Astrocyte of the cerebellum (primary cell): ENCODE measurements at places on chromosomes 6 and 20.

- DNase-seq = no peak
These were observed 64.6 kb downstream of the MAN1A1 start for GRCh38 chr6:119284861-119285521.

GRCh38 chr6:63802606-63803206 lies 167.1 kb downstream of the PHF3 start:
- peak; percentile 8 for DNase-seq

DNA sequence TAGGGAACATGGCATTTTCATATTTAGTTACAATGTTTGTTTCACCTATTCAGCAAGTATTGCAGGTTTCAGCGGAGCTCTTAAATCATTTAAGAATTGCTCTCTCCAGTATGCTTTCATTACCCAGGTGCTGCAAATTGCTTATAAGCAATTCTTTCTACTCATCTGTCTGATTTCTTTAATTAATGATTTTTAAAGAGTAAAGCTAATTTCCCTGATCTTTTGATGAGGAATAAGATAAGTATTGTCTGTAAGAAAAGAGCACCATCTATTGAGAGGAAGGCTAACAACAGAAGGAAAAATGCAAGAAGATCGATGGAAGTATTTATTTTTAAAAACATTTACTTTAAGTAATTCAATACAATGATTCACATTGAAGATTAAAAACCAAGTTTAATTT lies 2.0 kb downstream of the OPRM1 start:
- DNase-seq = no peak

- DNase-seq = peak; percentile 9
These were observed 62.7 kb downstream of the DZANK1 start for GRCh38 chr20:18404172-18404571.

DNA sequence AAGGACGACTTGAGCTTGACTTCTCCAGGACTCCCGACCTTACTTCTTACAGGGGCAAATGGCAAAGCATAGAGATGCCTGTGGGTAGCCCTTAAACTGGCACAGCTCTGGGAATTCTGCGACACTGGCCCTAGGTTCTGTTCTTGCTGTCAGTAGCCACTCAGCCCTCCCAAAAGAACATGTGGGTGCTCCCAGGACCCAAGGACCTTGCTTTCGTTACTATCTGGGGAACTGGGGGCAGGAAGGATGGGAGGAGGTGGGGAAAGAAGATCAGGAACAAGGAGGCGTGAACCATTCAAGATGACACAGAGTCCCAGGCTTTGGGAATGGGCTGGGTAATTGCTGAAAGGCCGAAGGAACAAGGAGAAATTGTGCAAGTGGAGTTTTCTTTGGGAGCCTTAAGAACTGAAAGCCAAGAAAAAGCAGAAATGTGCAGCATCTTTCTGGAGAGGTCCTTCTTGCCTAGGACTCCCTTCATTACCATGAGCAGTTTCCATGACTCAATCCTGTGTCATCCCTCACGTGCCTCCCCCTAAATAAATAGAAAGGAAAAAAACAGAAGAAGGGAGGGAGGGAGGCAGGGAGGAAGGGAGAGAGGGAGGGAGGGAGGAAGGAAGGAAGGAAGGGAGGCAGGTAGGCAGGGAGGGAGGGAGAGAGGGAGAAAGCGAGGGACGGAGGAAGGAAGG lies 284.6 kb upstream of the FOXQ1 start:
- no peak for DNase-seq

- no peak for DNase-seq
These were observed 205.2 kb downstream of the BMP7 start for GRCh38 chr20:57061051-57061900.

DNA sequence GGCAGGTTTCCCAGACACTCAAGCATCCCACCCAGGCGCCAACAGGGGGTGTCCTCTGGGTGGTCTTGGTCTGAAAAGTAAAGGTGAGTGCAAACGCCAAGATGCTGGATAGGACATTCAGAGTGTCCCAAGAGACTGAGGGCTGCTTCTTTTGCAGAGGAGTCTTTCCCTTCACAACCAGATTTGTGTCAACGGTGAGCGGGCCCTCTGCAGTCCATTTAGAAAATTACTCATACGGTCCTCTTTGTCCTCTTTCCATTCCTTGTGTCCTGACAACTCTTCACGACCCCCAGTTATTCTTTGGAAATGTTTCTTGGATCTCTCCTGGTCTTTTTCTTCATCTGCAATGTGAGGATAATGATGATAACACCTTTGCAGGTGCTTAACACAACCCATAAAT lies 257.8 kb downstream of the CDC5L start:
- DNase-seq = no peak

GRCh38 chr6:125299257-125299656 lies 2.5 kb downstream of the HDDC2 start:
- no peak for DNase-seq

DNA sequence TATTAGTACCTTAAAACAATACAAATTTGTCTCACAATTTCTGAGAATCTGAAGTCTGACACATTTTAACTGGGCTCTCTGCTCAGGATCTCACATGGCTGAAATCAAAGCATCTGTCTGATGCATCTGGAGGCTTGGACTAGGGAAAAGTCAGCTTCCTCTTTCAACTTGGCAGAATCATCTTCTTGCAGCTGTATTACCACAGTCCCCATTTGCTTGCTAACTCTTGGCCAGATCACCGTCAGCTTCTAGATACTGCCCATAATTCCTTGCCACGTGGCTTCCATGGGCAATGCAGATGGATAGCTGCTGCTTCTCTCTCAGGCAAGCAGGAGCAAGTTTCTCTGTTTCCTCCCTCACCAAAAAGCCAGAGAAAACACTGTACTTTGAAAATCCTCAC lies 1106.4 kb upstream of the CITED2 start:
- DNase-seq = no peak

GRCh38 chr6:10613077-10613476 lies 81.3 kb downstream of the C6orf52 start:
- DNase-seq = peak; percentile 6

GRCh38 chr6:143652841-143653331 lies 24.9 kb upstream of the PHACTR2 start:
- no peak for DNase-seq

DNA sequence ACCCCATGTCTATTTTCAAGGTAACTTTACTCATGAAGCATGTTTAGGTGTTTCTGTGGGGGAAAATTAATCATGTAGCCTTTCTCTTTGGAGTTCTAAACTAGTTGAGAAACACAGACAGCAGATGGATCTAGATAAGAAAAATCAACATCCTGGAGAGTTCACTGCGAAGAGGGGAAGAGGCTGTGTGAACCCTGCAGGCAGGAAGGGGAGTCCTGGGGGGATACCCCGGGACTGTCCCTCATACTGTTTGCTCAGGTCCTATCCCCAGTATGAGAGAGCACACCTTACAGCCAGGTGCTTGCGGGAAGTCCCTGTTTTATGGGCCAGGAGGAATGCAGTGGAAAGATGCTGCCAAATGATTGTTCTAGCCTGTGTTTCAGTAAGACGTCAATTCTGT lies 32.7 kb downstream of the CHMP4B start:
- DNase-seq = no peak

DNA sequence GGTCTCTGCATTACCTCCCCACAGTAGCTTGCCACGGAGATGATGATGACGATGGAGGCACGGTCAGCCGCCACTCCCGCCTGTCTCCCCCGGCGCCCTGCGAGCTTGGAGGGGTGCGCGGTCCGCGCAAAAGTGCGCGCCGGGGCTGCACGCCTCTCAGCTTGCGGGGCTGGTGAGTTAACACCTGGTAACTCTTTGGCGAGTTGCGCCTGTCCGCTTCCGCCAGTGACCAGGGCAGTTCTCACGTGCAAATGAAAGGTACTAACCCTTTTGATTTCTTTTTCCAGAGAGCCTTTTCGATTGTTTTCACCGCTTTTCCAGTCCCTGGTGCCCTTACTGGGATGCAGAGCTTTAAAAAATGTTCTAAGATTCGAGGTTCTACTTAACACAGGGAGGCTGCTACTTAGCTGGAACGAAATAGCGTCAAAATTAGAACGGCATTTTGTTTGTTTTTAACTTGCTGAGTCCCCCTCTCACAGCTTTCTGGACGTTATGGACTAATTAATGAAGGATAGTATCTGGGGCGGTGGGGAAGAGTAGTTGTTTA lies 6.2 kb downstream of the GRIK2 start:
- no peak for DNase-seq

DNA sequence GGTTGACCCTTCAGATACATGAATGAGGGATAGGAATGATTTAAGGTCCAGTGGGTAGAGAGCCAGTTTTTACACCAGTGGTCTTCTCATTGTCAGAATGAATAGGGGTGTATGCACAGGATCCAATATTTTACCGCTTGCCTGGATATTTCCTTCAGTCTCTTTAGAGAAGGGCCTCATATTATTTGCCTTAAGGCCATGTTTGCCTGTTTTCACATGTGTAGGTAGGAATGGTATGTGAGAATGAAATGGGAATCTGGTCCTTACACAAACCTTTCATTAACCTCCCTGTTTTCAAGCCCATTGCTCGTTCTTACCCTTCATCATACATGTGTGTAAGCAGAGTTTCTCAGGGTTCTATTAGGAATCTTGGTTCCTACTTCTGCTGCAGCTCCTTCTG lies 62.4 kb downstream of the LIN28B start:
- DNase-seq = no peak

GRCh38 chr6:36118550-36119107 lies 11.7 kb upstream of the MAPK13 start:
- DNase-seq = no peak

DNA sequence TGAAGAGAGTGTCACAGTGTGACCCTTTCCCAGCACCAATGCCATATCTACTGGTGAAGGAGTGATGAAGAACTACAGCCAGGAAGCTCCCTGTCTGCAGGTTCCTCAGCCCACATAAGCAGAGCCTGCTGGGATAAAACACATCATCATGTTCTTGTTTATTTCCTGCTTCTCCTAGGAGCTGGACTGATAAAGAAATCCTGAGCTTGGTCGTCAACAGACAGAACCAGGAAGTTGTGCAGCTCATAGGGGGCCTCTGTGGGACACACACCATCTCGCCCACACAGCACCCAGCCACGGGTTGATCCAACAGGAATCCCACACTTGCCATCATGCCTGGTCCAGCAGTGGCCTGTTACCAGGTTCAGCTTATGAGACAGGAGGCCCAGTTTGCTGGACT lies 2.8 kb upstream of the CSTL1 start:
- no peak for DNase-seq

DNA sequence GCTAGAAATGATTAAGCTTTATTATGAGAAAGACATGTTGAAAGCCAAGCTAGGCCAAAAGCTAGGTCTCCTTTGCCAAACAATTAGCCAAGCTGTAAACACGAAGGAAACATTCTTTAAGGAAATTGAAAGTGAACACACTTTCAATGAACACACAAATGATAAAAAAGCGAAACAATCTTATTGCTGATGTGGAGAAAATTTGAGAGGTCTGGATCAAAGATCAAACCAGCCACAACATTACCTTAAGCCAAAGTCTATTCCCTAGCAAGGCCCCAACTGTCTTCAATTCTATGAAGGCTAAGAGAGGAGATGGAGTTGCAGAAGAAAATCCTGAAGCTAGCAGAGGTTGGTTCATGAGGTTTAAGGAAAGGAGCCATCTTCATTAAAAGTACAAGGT lies 40.2 kb upstream of the DEFB112 start:
- DNase-seq = no peak

- no peak for DNase-seq
These were observed 48.7 kb downstream of the KCTD20 start for GRCh38 chr6:36491378-36491965.

- no peak for DNase-seq
These were observed 272.1 kb downstream of the LRFN2 start for GRCh38 chr6:40315060-40315459.

DNA sequence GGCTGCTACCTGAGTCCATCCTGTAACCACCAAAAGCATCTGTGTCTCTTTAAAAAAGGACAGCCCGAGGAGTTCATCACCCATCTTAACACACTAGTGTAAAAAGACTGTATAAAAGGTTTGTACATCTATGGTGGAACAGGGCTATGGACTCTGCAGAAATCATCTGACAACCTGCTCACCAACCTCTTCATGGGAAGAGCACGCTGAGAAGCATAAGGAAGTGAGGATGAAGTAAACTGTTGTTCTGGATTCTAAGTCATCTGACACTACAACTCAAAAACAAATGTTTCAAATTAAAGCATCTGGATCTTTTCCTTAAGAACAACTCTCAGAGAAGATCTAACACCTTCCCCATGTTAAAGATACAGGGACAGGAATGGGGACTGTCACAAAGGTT lies 5.4 kb downstream of the IFNGR1 start:
- DNase-seq = no peak

GRCh38 chr20:48326434-48326691 lies 501.4 kb downstream of the PREX1 start:
- DNase-seq = no peak

DNA sequence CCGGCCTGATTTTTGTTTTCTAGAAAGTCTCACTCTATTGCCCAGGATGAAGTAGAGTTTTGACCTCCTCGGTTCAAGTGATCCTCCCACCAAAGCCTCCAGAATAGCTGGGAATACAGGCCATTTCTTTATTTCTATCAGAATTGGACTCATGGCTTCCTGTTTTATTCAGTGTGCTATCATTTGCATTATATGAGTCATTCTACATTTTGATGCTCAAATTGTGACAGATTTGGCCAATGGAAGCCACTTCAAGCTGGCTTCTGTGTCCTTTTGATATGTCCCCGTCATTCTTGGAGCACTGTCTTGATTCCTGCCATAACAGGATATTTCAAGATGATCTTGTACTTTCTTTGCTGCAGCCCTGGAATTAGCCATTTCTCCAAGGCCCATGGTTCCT lies 75.1 kb downstream of the CNBD2 start:
- DNase-seq = no peak

DNA sequence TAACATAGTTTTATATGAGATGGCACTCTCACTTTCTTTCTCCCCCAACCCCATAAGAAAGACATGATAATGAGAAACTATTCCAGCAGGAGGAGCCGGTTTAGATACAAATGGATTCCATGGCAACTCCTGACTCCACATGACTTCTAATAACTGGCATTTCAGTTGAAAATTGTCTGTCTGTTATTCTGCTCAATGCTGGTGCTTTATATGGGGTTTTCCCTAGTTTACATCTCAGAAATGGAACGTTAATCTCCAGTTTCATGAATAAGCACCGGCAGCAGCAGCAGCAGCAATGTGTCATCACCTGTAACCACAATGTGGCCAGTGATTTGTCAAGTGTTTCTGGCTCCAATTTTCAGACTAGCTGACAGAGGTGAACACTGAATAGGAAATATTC lies 8.0 kb upstream of the SIM1 start:
- DNase-seq = no peak
